Activated CD4-positive, alpha-beta T cell treated with anti-CD3 and anti-CD28 coated beads for 24 hours (primary cell): ENCODE measurements at places on chromosomes 6 and 20.

- DNase-seq, result no peak
These were observed 13.7 kb upstream of the PRDM13 start for GRCh38 chr6:99592900-99593299.

DNA sequence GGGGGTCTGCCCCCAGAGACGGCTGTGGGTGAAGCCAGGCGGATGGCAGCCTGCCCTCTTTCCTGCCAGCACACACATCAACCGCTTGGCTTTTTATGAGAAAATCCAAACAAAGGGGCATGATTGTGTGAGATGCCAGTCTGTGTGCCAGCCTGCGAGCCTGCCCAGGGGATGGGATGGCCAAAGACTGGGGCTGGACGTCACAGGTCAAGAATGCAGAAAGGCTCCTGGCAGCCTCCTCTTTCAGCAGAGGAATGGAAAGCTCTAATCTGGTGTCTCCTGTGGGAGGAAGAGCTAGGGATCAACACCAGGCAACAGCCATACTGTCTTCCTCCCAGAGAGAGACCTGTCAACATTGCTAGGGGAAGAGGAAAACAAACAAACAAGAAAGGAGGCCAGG, 15.8 kb downstream of the TUBB2B start:
- DNase-seq, result no peak

- no peak for DNase-seq
These were observed 163.3 kb downstream of the VEGFA start for GRCh38 chr6:43933148-43933885.

GRCh38 chr6:109455437-109456110, at the start of gene MICAL1:
MICAL1 (minus strand) TSS chr6:109455772; CDS start chr6:109454196, 1,576 bp downstream.
- peak; percentile 41 for DNase-seq

- DNase-seq, result no peak
These were observed 61.1 kb downstream of the GRM4 start for GRCh38 chr6:34084591-34085290.

DNA sequence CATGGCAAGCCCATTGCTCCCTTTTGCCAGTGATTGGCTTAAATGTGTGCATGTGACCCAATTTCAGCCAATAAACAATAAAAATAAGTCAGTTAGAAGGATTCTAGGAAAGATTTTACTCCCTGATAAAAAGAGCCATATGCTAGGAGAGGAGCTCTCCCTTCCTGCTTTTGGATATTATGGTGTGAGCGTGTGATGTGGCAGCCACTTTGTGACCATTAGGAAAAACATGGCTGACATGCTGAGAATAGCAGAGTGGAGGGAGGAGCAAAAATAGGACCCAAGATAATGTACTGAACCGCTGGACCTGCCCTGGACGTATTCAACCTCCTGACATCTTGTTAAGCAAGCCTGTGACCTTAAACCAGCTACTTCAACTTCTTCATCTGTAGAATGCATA, 160.6 kb upstream of the MLN start:
- no peak for DNase-seq

DNA sequence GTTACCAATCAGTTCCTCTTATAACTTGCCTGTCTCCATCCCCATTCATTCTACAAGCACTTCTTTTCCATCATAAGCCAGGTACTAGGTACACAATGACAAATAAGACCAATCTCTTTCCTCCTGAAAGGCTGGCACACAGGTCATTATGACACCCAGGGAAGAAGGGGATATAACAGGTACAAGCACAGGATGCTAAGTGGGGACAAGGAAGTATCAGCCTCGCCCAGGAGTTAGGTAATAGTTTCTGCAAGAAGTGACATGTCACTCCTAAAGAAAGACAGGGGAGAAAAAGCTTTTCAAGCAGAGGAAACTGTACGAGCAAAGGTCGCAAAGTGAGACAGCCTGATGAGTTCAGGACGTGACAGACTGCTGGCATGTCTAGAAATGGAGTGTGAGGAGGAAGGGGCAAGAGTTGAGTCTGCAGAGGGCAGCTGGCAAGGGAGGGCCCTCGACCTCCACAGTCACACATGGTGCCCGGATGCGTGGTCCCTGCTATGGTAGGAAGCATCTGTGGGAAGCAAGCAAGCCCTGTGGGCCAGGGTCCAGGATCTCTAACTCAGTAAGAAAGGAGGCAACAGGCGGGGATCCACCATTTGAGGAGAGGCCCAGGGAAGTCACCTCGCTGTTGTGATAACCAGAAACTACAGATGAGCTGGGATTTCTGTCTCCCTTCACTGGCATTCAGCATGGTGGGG, 40.4 kb downstream of the GPLD1 start:
- no peak for DNase-seq

GRCh38 chr20:35887393-35888064, 66.8 kb downstream of the SCAND1 start:
- no peak for DNase-seq

GRCh38 chr20:37288091-37288490, 1.4 kb upstream of the MANBAL start:
- no peak for DNase-seq

GRCh38 chr20:44384423-44385027, 29.0 kb downstream of the HNF4A start:
- DNase-seq, result peak; percentile 81

DNA sequence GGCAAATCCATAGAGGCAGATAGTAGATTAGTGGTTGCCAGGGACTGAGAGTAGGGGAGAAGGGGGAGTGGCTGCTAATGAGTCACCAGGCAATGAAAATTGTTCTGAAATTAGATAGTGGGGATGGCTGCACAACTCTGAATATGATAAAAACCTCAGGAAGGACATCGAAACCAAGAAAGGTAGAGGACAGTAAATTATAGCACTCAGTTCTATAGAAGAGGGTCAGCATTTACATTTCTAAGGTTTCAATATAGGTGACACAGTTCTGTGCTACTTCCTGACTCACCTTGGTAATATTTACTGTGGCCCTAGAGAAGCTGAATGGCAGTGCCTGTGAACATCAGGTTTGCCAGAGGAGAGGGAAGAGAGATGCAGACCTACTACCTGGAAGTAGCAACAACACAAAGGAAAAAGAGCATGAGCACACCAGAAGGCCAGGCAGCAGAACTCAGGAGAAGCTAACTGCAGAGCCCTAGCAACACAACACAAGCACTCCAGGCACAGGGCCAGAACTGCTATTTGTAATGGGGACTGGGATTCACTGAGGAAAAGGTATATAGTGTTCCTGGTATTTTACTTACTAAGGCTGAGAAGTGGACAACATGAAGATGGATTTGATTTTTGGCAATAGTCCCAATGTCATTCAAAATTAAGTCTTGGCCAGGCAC, 75.9 kb downstream of the PLCG1 start:
- no peak for DNase-seq
